ENCODE measurements at places on chromosomes 16 and 17.
A peak's percentile ranks its signal among the peaks of the same experiment; 100 is the strongest.

GRCh38 chr17:27616414-27616813 lies 14.6 kb upstream of the LGALS9 start:
- DNase-seq, result no peak

GRCh38 chr16:49470513-49470991 lies 96.9 kb downstream of the C16orf78 start:
- DNase-seq, result no peak

DNA sequence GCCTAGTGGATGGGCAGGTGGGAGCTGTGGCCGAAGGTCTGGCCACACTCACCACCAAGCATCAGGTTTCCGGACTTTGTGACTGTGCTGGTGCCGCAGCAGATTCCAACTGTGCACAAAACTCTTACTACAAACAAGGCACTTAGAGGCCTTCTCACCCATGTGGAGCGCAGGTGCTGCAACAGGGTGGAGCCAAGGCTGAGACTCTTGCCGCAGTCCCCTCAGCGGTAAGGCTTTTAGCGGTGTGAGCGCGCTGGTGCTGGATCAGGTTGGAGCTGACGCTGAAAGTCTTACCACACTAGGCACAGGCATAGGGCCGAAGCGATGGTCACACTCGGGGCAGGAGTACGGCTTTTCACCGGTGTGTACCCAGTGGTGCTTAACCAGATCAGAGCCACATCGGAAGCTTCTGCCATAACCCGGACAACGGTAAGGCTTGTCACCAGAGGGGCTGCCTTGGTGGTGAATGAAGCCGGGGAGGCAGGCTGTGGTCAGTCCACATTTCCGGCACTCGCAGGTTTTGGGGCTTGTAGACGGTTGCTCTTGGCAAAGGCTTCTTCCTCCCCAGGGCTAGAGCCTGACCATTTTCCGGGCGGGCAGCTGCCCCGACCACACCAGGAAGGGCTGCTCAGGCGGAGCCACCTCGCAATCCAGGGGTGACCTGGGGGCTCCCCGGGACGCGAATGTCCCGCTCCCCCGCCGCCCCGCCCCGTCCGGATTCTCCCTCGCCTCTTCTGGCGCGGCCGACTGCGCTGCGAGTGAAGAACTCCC lies 1.0 kb upstream of the ARMC5 start:
- peak; percentile 64 for DNase-seq

DNA sequence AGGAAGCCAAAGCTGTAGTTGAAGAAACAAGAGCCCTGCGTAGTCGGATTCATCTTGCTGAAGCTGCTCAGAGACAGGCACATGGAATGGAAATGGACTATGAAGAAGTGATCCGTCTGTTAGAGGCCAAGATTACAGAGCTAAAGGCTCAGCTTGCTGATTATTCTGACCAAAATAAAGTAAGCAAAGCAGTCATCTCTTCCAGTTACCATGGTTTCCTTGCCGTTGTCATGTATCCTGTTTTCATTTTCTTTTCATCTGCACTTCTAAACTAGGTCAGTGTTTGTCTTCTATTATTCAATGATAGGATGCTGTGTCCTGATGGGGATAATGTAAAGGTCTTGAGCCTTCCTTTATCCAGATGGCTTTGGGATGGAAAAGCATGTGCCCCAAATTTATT lies 104.3 kb downstream of the STXBP4 start:
- DNase-seq, result no peak

DNA sequence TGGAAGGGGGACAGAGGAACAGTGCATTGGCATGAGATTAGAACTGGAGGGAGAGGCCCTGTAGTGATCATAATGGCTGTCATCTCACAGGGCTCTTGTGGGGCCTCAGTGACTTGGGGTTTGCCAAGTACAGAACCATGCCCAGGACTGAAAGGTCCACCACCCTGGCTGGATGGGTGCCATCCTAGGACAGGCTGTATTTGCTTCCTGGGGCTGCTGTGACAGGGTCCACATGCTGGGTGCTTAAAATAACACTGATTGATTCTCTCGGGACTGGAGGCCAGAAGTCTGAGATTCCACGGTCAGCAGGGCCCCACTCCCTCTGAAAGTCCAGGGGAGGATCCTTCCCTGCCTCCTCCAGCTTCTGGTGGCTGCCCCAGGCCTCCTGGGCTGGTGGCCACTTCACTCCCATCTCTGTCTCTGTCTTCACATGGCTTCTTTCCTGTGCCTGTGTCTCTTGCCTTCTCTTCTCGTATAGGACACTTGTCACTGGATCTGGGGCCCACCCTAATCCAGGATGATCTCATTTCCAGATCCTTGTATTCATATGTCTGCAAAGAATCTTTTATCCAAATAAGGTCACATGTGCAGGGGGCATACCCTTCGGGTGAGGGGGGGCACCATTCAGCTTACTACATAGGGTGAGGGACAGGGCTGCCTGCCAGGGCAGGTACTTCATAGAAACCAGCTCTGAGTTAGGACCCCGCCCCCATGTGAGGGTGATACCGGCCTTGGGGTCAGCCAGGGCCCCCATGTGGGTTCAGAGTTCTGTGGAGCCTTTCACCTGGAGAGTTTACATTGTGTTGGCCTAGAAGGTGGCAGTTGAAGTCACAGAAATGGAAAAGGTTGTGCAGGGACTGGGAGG lies 52.6 kb downstream of the USP22 start:
- no peak for DNase-seq

DNA sequence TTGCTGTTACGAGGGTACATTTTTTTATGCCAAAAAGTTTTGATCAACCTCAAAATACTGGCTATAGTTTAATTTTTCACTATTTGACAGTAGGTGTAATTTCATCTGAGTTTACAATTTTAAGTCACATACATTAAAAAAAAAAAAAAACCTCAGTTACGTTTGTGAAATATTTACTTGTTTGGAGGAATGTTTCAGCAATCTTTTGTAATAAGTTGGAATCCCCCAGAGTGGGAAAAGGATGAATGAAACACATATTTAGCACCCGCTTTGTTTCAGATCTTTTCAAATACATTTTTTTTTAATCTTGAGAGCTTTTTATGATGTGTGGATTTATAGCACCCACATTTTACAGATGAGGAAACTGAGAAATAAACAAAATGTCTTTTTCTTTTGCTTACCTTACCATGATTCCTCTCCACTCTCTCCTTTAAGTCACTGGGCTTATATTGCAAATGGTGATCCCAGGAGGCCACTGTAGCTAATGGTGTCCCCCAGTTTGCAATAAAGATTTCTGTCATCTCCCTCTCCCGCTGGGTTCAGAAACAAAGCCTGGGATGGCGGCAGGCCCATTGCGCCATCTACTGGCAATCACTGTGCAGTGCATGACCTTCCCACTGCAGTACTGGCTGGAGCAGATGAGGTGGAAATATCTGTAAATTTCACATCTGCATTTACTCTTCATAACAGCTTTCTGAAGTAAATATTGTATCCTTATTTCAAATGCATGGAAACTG lies 27.7 kb downstream of the TBC1D3B start:
- peak; percentile 54 for DNase-seq

DNA sequence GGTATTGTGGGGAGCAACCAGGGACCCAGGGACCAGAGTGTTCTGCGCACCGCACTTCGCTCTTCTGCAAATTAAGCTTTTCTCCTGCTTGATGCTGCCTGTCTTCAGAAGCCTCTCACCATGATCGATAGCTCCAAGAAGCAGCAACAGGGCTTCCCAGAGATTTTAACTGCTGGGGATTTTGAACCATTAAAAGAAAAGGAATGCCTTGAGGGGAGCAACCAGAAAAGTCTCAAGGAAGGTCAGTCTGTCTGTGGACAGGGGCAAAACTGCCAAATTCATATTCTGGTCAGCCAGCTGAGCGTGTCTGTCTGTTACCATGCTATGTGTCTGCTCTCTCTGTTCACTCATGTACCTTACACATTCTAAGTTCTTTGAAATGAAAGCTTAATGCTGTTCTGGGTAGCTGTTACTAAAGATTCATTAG lies 115.7 kb downstream of the MRTFB start:
- no peak for DNase-seq

- no peak for DNase-seq
Measured at GRCh38 chr17:15278380-15278779, 13.3 kb upstream of the PMP22 start.

DNA sequence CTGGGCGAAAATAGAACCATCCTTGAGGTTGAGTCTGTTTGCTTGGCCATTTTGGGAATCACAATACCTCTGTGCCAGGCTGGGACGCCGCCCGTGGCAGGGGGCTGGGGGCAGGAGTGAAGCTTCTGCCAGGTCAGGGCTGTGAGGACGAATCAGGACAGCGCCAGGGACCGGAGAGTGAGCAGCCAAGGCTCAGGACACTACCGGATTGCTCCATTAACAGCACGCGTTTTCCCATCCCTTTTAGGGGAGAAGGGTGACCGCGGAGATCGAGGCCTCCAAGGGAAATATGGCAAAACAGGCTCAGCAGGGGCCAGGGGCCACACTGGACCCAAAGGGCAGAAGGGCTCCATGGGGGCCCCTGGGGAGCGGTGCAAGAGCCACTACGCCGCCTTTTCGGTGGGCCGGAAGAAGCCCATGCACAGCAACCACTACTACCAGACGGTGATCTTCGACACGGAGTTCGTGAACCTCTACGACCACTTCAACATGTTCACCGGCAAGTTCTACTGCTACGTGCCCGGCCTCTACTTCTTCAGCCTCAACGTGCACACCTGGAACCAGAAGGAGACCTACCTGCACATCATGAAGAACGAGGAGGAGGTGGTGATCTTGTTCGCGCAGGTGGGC lies 23.4 kb downstream of the C1QTNF1 start:
- no peak for DNase-seq

DNA sequence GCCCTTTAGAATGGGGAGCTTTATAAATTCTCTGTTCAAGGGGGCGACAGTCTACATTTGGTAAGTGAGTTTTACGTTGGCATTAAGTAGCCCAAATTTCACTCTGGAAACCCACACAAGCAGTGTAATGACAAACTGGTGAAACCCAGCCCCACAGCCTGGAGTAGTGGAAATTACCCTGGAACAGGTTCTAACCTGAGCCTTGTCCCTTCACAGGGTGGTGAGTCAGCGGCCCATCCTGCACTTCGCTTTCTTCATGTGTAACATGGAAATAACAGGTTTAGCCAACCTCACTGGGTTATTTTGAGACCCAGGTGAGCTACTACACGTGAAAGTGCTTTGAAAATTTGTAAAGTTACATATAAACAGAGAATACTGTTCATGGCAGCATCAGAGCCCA lies 3.5 kb upstream of the TLCD3A start:
- DNase-seq, result no peak

GRCh38 chr17:78917451-78918275 lies 7.5 kb downstream of the TIMP2 start:
- DNase-seq, result no peak

DNA sequence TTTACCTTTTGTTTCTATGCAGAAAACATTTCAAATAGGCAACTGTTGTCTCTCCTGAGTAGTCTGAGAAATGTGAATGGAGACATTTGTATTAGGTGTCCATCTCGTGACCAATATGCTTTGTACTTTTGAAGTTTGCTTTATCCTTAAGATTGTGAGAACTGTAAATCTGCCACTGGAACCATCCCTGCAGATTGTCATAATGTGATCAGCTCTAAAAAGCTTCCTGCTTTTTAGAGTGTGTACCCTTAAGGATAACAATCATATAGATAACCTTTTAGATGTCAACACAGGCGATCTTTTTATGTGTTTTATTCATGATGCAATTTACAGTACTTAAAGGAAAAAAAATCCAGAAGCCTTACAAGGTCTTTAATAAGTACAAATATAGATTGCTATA lies 63.5 kb downstream of the PRKCA start:
- DNase-seq, result no peak

- no peak for DNase-seq
Measured at GRCh38 chr16:28258567-28258966, 33.8 kb upstream of the SBK1 start.

- DNase-seq, result no peak
Measured at GRCh38 chr17:60535382-60536279, 9.6 kb upstream of the APPBP2 start.

DNA sequence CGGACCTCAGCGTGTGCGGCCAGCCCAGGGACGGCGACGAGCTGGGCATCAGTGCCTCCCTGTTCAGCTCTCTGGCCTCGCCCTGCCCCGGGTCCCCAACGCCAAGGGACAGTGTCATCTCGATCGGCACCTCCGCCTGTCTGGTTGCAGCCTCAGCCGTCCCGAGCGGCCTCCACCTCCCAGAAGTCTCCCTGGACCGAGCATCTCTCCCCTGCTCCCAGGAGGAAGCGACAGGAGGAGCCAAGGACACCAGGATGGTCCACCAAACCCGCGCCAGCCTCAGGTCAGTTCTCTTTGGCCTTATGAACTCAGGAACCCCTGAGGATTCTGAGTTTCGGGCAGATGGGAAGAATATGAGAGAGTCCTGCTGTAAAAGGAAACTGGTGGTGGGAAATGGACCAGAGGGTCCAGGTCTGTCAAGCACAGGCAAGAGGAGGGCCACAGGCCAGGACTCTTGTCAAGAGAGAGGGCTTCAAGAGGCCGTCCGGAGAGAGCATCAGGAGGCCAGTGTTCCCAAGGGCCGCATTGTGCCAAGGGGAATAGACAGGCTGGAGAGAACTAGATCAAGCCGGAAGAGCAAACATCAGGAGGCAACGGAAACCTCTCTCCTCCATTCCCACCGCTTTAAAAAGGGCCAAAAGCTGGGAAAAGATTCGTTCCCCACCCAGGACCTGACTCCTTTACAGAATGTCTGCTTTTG lies 825 bp downstream of the HASPIN start:
- no peak for DNase-seq

- no peak for DNase-seq
Measured at GRCh38 chr17:45263477-45263860, 1.6 kb upstream of the SPATA32 start.

GRCh38 chr17:72215490-72215889 lies 94.7 kb downstream of the SOX9 start:
- DNase-seq, result no peak

DNA sequence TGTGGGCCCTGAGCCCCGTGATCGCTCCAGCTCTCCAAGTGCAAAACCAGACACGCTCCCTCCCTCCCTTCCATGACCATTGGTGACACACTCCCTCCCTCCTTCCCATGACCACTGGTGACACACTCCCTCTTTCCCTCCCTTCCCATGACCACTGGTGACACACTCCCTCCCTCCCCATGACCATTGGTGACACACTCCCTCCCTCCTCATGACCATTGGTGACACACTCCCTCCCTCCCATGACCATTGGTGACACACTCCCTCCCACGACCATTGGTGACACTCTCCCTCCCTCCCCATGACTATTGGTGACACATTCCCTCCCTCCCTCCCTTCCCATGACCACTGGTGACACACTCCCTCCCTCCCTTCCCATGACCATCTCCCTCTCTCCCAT lies 56.3 kb downstream of the LMF1 start:
- no peak for DNase-seq

GRCh38 chr16:55991843-55992242 lies 116.7 kb upstream of the CES5A start:
- no peak for DNase-seq

- no peak for DNase-seq
Measured at GRCh38 chr16:68972720-68973119, 129.4 kb downstream of the TANGO6 start.

Data from GDM1 (cell line).